Thoracic aorta (tissue), 2 donors: ENCODE measurements at places on chromosomes 12 and 14.

DNA sequence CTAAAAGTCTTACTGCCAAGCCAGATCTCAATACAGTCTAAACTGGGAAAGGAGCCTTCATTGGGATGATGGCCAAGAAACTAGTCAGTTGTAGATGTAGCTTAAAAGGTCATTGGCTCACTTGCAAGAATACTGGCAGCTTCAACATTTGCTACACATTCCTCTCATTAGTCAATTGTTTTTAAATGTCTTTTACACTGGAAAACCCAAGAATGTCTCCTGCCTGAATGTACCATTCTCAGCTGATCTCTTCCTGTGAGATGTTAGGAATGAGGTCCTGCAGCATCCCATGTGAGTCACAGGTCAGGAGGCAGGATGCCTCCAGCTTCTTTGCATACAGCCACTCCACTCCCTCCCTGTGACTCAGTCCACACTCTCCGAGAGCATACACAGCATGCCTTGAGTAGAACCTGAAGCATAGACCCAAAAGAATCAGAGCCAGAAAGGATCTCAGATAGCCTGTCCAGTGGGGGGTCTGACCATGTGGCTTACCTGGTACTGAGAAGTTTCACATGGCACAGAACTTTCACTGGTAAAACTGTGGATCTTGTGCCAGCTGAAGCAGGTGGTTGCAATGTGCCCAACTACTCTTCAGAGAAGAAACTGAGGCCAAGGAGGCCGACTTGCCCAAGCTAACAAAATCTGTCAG, 56.0 kb upstream of the HECTD1 start:
- peak; percentile 43 for DNase-seq

- DNase-seq, result no peak
Observed at GRCh38 chr12:75452675-75453330, 27.8 kb upstream of the GLIPR1 start.

DNA sequence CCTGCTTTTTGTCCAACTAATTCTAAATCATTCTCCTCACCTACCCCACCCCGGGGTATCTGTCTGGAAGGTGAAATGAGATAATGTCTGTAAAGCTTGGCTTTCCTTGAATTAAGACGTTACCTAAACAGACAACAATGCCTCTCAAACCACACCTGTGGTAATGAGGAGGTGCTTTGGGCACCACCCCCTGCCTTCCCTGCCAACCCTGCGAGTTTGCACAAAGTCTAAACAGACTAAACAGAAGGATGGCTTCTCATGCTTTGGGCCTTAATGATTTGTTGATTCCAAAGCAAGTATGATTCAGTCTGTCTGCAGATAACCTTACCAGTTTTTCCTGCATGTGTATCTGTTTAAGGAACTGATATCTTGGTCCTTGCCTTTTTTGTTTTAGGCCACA, 82.4 kb downstream of the ZFC3H1 start:
- DNase-seq, result no peak

GRCh38 chr12:93443576-93443975, 1.8 kb upstream of the UBE2N start:
- DNase-seq, result no peak

DNA sequence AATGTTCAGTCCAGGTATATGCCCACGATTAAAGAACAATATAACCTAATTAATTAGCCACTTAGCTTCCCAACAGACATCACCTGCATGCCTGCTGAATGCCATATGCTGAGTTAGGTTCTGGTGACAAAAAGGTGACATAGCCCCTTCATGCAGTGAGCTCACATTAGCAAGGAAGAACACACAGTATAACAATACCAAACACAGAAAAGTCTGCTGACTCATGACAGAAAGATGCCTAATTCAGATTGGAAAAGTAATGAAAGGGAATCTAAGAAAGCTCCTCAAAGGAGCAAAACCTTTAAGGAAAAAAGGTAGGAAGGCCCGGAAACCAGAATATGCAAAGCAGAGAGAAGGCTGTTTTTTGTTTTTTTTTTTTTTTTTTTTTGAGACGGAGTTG, 59.0 kb downstream of the FERMT2 start:
- no peak for DNase-seq

GRCh38 chr12:56769868-56770267, 6.7 kb downstream of the HSD17B6 start:
- DNase-seq, result no peak

- DNase-seq, result no peak
Observed at GRCh38 chr12:93818488-93819049, 141.4 kb downstream of the CRADD start.

GRCh38 chr12:27488479-27488878, 35.5 kb upstream of the PPFIBP1 start:
- DNase-seq, result no peak

- no peak for DNase-seq
Observed at GRCh38 chr12:38139456-38139855, 177.1 kb upstream of the ALG10B start.

DNA sequence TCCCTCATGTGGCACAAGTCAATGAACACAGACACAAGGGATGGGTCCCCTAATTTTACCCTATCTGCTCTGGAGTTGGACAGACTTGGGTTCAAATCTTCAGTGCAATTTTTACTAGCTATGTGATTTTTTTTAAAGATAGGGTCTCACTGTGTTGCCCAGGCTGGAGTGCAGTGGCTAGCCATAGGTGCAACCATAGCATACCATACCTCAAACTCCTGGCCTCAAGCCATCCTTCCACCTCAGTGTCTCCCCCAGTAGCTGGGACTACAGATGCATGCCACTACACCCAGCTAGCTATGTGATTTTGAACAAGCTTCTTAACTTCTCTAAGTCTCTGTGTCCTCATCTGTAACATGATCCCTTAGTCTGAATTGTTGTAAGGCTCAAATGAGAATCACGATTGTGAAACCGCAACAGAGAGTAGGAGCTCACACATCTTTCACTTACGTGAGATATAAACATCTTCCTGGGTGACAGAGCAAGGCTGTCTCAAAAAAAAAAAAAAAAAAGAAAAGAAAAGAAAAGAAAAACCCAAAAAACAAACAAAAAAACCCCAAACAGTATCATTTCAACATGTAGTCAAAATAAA, 4.7 kb downstream of the CALCOCO1 start:
- no peak for DNase-seq

GRCh38 chr14:76390621-76391020, 14.7 kb downstream of the ESRRB start:
- DNase-seq, result no peak

DNA sequence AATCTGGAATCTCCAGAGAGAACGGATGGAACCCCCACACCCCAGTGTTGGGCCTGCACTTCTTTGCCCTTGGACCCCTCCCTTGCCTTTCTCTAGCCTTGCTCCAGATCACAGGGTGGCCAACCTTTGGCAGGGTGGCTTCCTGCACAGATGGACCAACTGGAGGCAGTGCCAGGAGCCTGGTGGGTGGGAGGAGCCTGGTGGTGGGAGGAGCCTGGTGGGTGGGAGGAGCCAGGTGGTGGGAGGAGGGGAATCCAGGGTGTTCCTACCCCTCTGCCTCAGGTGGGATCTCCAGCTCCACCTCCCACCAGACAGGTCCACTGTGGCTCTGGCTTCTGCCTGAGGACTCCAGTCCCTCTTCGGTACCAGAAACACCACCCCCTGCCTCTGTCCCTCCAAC, 15.0 kb upstream of the ORAI1 start:
- DNase-seq, result no peak

DNA sequence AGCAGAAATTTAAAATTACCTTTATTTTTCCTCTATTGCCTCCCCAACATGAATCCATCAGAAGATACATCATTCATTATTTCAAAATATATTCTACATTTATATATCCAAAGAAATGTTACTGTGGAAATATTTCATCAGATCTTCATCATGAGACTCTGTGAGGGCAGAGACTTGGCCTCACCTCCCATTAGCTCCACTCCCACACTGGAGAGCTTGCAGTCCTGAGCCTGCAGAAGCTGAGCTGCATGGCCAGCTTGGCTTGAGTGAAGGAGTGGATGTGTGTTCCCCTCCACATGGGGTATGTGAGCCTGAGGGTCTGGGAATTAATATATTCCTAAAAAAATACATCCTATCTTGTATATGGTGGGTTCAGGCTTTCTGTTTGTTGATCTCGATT, 961.9 kb downstream of the TMEM121 start:
- no peak for DNase-seq
